ENCODE measurements at places on chromosomes 3 and 15.

DNA sequence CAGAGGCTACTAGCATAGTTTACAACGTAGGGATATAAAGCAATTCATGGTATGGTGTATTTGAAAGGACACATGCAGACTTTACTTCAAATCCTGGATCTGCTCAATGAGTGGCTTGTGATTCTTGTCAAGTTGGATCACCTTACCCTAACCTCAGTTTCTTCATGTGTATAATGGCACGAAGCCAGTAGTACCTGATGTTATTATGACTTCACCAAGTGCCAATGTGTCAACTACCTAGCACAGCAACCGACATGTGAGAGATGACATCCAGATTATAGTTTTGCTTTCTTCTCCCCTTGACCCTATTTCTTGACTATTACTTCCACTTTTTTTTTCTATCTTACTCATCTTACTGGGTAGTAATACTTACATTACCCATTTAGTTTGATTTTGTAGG is 304.5 kb downstream of the RBMS3 start:
- DNase-seq, result no peak

DNA sequence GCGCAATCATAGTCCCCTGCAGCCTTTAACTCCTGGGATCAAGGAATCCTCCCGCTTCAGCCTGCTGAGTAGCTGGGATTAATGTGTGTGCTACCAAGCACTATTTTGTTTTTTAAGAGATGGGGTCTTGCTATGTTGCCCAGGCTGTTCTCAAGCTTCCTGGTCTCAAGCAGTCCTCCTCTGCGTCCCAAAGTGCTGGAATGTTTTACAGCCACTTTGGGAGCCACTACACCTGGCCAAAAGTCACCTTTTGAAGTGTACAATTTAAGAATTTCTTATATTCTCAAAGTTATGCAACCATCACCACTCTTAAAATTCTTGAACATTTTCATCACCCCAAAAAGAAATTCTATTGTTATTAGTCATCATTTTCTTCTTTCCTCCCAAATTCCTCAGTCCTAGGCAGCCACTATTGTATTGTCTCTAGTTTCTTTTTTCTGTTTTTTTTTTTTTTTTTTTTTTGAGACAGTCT is 17.8 kb downstream of the CDV3 start:
- no peak for DNase-seq

GRCh38 chr3:195727606-195728195 is 6.9 kb downstream of the MUC20 start:
- DNase-seq, result no peak

- DNase-seq, result no peak
Observed at GRCh38 chr15:35118960-35119359, 33.9 kb upstream of the NANOGP8 start.

DNA sequence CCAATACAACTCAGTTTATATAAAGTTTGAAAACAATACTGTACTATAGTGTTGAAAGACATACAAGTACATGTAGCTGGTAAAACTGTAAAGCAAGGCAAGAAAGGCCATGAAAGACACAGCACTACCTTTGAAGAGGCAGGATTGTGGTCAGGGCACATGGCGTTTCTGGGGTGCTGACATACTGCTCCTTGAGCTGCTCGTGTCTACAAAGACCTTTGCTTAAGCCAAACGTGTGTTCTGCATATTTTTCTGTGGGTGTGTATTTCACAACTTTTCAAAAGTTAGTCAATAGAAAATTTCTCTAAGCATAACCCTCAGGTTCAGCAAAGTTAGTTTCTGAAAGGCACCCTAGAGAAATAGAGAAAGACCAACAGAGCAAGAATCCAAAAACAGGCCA is 14.1 kb upstream of the TOPAZ1 start:
- DNase-seq, result no peak

DNA sequence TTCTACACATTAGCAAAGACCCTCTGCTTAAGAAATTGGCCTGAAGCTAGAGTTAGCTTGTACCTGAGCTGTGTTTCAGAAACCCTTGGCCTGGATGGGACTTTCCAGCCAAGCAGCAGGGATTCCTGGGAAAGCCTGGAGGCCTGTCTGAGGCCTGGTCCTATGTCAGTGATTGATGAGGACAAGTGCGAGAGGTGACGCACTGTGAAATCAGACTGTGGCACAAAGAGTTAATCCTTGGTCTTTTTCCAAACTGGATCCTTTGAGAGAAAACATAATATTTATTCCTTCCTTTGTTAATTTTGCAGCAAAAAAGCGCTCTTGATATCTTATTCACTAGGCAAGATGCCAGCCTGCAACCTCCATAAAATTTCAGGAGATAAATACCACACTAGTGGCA is 225.0 kb upstream of the ATP11B start:
- no peak for DNase-seq

- DNase-seq, result no peak
Observed at GRCh38 chr3:118850687-118851086, 184.0 kb downstream of the IGSF11 start.

DNA sequence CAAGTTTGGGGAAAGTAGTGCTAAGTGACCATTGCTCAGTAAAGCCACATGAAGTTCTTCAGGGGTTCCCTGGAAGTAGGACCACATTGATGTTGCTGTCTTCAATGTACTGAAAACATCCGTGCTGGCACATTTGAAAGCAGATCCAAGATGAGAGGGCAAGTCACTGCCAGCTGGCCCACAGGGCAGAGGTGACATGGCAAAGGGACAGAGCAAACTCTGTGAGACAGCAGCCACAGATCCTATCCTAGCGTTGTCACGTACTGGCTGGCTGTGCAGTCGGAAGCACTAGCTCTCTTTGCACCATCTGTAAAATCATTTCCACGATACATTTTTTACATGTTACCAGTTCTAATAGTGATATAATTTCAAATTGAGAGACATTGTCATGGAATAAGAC is 13.8 kb downstream of the MUC13 start:
- no peak for DNase-seq

- DNase-seq, result no peak
Observed at GRCh38 chr3:140627756-140628155, 50.1 kb upstream of the TRIM42 start.
